ENCODE measurements at places on chromosomes 16 and 17.

DNA sequence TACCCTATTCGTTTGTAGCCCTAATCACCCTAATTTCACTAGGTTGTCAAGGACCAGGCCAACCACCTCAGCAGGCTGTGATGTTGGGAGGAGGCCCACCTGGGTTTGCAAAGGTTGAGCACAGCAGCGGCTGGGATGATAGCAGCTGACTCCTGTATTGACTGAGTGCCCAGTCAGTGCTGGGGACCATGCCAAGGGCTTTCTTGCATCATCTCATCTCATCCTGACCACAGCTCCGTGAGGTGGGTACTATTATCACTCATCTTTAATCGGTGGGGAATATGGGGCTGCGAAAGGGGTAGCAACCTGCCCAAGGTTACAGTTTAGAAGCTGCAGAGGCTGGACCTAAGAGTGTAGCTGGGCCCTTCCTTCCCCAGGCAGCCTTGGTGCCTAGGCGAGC, 11.7 kb downstream of the ATPAF2 start:
- H3K27me3 ChIP-seq = no peaks in the 10 kb centered on the region
- H3K36me3 ChIP-seq = peaks cover 54% of the 10 kb centered on the region
- no peak overlapping the region for H3K4me3 ChIP-seq
- DNase-seq = no peak
- H3K27ac ChIP-seq = no peak overlapping the region

GRCh38 chr17:72387969-72388368, 267.1 kb downstream of the SOX9 start:
- no peaks in the 10 kb centered on the region for H3K4me1 ChIP-seq
- no peaks in the 10 kb centered on the region for H3K36me3 ChIP-seq
- H3K4me3 ChIP-seq = no peak overlapping the region
- no peaks in the 10 kb centered on the region for H3K27me3 ChIP-seq
- H3K27ac ChIP-seq = no peak overlapping the region

DNA sequence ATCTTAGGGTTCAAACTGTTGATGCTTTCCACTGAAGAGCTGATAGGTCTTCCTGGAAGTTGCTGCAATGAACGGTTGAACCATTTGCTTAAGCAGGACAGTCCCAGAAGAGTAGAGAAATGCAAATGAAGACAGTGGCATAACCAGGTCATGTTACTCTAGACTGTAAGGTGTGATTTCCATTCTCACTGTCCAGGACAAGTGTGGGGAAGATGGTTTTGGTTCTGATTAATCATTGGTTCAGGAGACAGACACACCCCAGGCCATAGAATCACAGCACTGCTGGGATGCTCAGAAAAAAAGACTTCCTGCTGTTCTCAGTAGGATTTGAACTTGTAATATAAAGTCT, 34.8 kb upstream of the XYLT2 start:
- H3K27me3 ChIP-seq = no peaks in the 10 kb centered on the region
- no peaks in the 10 kb centered on the region for H3K4me1 ChIP-seq
- H3K27ac ChIP-seq = no peak overlapping the region
- no peak overlapping the region for H3K4me3 ChIP-seq
- no peak for DNase-seq

GRCh38 chr16:13313351-13313750, 412.0 kb downstream of the SHISA9 start:
- no peaks in the 10 kb centered on the region for H3K36me3 ChIP-seq
- H3K4me1 ChIP-seq = no peaks in the 10 kb centered on the region
- DNase-seq = no peak

GRCh38 chr16:58016840-58017446, 8.6 kb upstream of the MMP15 start:
- no peaks in the 10 kb centered on the region for H3K4me1 ChIP-seq
- peaks cover 10% of the 10 kb centered on the region for H3K36me3 ChIP-seq
- H3K27me3 ChIP-seq = no peaks in the 10 kb centered on the region
- H3K27ac ChIP-seq = no peak overlapping the region
- H3K4me3 ChIP-seq = no peak overlapping the region
- no peak for DNase-seq

DNA sequence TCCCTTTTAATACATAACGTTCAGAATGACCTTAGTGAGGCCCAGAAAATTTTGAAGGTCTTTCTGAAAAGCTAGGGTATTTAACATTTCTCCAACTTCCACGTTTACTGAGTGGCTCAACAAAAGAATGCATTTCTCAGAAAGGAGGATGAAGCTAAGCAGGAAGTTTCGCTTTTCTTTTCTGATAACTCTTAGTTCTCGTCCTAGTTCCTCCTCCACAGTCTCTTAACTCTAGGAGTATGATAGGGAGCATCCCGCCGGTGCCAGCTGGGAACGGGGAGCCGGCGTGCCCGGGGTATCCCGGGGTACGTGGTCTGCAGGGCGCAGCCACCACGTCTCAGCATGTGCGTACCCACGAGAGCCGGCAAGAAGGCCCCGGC, 363 bp downstream of the KARS1 start:
- DNase-seq = no peak
- H3K4me1 ChIP-seq = peaks cover 66% of the 10 kb centered on the region
- H3K27ac ChIP-seq = peak overlapping the region; percentile 94
- peak overlapping the region; percentile 94 for H3K4me3 ChIP-seq
- H3K27me3 ChIP-seq = no peaks in the 10 kb centered on the region

GRCh38 chr16:64440421-64440831, 681.4 kb downstream of the CDH11 start:
- no peaks in the 10 kb centered on the region for H3K4me1 ChIP-seq
- H3K27me3 ChIP-seq = no peaks in the 10 kb centered on the region
- no peak for DNase-seq

GRCh38 chr17:35051183-35051578, 12.3 kb downstream of the RFFL start:
- no peak for DNase-seq
- H3K27me3 ChIP-seq = no peaks in the 10 kb centered on the region
- no peak overlapping the region for H3K4me3 ChIP-seq
- peaks cover 11% of the 10 kb centered on the region for H3K4me1 ChIP-seq
- no peaks in the 10 kb centered on the region for H3K36me3 ChIP-seq

- no peak overlapping the region for H3K27ac ChIP-seq
- no peak for DNase-seq
These were observed 155.9 kb upstream of the MYOCD start for GRCh38 chr17:12509801-12510200.

DNA sequence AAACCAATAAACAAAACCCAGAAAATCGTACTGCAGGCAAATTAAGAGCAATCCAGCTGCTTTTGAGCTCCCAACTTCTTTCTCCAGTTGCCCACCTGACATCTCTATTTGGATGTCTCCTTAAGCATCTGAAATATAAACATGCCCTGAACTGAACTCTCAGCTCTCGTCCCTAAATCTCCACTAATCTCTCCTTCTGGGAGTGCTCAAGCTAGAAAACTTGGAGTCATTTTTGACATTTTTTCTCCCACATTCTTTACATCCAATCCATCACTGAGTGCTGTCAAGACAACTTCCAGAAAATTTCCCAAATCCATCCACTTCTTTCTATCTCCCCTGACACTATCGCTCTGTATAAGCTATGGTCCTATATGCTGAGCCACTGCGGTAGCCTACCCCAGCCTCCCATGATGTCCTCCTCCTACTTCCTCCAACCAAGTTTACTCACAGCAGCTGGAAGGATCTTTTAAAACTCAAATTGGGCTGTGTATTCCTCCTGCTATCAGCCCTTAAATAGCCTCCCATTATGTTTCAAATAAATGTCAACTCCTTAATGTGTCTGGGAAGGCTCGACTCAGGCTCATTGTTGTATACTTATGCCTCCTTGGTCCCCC, 53.1 kb downstream of the HS3ST3B1 start:
- DNase-seq = no peak
- no peak overlapping the region for H3K27ac ChIP-seq
- H3K4me1 ChIP-seq = no peaks in the 10 kb centered on the region

DNA sequence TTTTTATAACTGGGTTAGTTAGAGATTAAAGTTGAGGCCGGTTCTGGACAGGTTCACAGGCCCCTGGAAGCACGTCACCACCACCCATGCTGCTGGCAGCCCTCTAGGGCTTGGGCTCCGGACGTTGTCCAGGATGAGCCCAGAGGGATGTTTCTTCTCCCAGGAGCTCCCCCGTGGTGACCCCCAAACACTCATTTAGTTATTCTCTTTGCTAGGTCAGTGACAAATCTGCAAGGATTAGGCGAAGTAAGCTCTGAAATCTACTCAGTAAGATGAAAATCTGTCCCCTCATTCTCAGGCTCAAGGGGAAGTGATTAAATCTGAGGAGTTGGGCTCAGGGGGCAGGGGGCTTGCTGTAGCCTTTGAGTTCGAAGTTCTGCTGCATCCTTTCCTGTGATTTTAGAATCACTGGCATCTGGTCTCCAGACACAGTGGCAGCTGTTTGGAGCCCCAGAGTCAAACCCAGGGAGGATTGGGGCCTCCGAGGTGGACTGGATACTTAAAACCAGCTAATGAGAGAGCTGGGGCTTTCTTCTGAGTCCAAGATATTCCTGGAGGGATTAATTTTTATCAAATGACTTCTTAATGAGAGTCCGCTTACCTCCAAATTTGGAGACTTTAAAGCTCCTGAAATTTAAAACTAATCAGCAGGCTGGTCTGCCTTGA, 49.2 kb upstream of the HS3ST2 start:
- H3K27me3 ChIP-seq = peaks cover 6% of the 10 kb centered on the region
- H3K36me3 ChIP-seq = no peaks in the 10 kb centered on the region
- H3K4me3 ChIP-seq = no peak overlapping the region
- no peak overlapping the region for H3K27ac ChIP-seq
- H3K4me1 ChIP-seq = no peaks in the 10 kb centered on the region
- DNase-seq = no peak

GRCh38 chr17:488993-489757, 136.6 kb upstream of the RPH3AL start:
- peaks cover 12% of the 10 kb centered on the region for H3K4me1 ChIP-seq
- no peaks in the 10 kb centered on the region for H3K36me3 ChIP-seq
- no peaks in the 10 kb centered on the region for H3K27me3 ChIP-seq
- peak overlapping the region; percentile 30 for H3K4me3 ChIP-seq
- no peak for DNase-seq
- H3K27ac ChIP-seq = peak overlapping the region; percentile 29

GRCh38 chr17:68459037-68459639, 1.8 kb upstream of the WIPI1 start:
- H3K4me1 ChIP-seq = peaks cover 33% of the 10 kb centered on the region
- no peaks in the 10 kb centered on the region for H3K36me3 ChIP-seq
- no peak for DNase-seq
- no peak overlapping the region for H3K4me3 ChIP-seq

GRCh38 chr17:28925912-28926365, 23.1 kb upstream of the DHRS13 start:
- peak overlapping the region; percentile 62 for H3K27ac ChIP-seq
- DNase-seq = no peak
- H3K4me3 ChIP-seq = no peak overlapping the region
- H3K36me3 ChIP-seq = peaks cover 12% of the 10 kb centered on the region
- no peaks in the 10 kb centered on the region for H3K4me1 ChIP-seq

- peaks cover 83% of the 10 kb centered on the region for H3K4me1 ChIP-seq
- no peaks in the 10 kb centered on the region for H3K27me3 ChIP-seq
- no peaks in the 10 kb centered on the region for H3K36me3 ChIP-seq
These were observed 51.5 kb downstream of the LDHD start for GRCh38 chr16:75065149-75065505.

- peaks cover 9% of the 10 kb centered on the region for H3K36me3 ChIP-seq
- no peak for DNase-seq
- H3K27me3 ChIP-seq = no peaks in the 10 kb centered on the region
These were observed 31.6 kb upstream of the SLC12A3 start for GRCh38 chr16:56833243-56833970.

GRCh38 chr17:45954914-45955313, 44.1 kb upstream of the STH start:
- H3K36me3 ChIP-seq = no peaks in the 10 kb centered on the region
- H3K4me3 ChIP-seq = no peak overlapping the region
- no peaks in the 10 kb centered on the region for H3K27me3 ChIP-seq
- H3K4me1 ChIP-seq = no peaks in the 10 kb centered on the region

DNA sequence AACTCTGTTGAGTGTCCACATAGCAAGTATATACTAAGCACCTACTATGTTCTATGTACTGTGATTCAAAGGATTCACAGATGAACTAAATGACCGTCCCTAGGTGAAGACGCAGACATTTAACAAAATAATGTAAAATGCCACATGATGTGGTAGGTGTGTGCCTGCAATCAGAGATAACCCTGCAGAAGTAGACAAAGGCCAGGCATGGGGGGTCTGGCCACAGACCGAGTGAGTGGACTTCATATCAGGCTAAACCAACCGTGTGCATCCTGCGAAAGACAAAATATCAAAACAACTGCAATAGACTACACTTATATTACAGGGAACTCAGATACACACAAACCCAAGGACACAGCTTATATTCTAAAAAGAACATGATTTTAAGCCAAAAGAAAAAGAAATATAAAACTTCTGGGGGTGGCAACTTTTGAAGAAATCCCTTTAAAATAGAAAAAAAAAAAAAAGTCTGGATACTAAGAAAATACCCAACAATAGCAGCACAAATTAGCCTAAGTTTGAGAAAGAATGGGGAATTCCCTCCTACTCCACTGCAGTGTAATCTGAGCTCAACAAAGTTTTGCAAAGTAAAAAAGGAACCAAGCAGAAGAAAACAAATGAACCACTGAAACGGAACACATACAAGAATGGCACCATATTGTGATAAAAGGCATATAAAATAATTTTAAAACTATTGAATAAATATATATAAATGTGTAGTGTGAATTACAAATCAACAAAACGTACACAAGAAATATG, 12.3 kb downstream of the HSDL1 start:
- peaks cover 34% of the 10 kb centered on the region for H3K36me3 ChIP-seq
- H3K27ac ChIP-seq = no peak overlapping the region
- no peak overlapping the region for H3K4me3 ChIP-seq
- no peaks in the 10 kb centered on the region for H3K4me1 ChIP-seq
- DNase-seq = no peak
- H3K27me3 ChIP-seq = no peaks in the 10 kb centered on the region

- H3K27ac ChIP-seq = peak overlapping the region; percentile 74
- no peak overlapping the region for H3K4me3 ChIP-seq
- no peaks in the 10 kb centered on the region for H3K36me3 ChIP-seq
These were observed 2.3 kb upstream of the CDK3 start for GRCh38 chr17:75998327-75998795.

DNA sequence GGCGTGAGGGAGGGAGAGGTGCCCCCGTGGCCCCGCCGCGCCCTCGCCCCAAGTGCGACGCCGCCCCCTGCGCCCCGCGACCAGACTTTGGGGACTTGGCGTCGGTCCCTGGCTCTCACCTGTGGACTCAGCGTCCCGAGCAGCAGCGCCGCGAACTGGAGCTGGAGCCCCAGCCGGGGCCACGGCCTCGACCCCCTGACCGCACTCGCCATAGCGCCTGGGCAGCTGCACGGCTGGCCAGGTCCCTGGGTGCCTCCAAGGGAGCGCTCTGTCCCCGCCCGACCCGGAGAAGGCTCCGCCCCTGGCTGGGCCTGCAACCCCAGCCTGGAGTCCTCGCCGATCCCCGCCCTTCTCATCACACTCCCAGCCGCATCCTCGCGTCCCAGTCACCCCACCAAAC, at the start of gene ERN2:
Gene ERN2, minus strand, starts transcription at position 247 of the 400 bp plus-strand sequence. Its CDS starts 35 bp downstream, at position 212.
- peaks cover 15% of the 10 kb centered on the region for H3K4me1 ChIP-seq
- no peak within 1 kb of the TSS for H3K4me3 ChIP-seq
- H3K36me3 ChIP-seq = no peaks in the 10 kb centered on the region

GRCh38 chr16:84815462-84815861, 4.3 kb upstream of the CRISPLD2 start:
- peaks cover 25% of the 10 kb centered on the region for H3K4me1 ChIP-seq
- no peaks in the 10 kb centered on the region for H3K27me3 ChIP-seq
- H3K36me3 ChIP-seq = no peaks in the 10 kb centered on the region
- no peak for DNase-seq
- no peak overlapping the region for H3K4me3 ChIP-seq

Measured in esophagus squamous epithelium (tissue), 5 donors.